ENCODE measurements at places on chromosomes 5 and 9.

GRCh38 chr5:118990582-118990981, 2.2 kb upstream of the DTWD2 start:
- DNase-seq = no peak

GRCh38 chr5:57199866-57200265, 26.0 kb downstream of the GPBP1 start:
- no peak for DNase-seq

DNA sequence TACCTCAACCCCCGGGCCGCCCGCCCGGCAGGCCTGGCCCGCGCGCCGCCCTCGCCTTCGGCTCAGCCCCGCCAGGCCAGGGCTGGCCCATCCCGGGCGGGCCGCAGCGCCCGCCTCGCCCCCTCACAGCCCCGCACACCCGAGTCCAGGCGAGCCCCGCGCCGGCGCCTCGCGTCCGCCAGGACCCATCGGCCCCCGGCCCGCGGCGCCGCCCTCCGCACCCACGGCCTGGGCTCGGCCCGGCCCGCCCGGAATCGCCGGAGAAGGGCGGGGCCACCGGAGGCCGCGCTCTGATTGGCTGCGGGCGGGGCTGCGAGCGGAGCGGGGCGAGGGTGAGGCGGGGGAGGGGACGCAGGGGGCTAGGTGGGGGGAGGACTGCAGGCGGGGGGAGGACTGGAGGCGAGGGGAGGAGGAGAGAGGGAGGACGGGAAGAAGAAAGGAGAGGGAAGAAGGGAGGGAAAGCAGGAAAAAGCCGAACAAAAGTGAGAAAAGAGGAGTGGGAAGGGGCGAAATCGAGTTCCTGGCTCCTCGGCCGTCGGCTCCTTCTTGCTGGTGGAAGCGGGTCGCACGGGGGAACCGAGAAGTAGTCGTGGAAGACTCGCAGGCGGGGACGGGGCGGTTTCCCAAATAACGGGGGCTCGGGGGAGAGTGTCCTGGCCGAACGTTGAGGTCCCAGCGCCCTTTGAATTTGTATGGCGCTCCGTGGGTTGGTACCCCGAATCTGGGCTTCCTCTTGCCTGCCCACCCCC, 472 bp upstream of the UBTD2 start:
- peak; percentile 59 for DNase-seq

DNA sequence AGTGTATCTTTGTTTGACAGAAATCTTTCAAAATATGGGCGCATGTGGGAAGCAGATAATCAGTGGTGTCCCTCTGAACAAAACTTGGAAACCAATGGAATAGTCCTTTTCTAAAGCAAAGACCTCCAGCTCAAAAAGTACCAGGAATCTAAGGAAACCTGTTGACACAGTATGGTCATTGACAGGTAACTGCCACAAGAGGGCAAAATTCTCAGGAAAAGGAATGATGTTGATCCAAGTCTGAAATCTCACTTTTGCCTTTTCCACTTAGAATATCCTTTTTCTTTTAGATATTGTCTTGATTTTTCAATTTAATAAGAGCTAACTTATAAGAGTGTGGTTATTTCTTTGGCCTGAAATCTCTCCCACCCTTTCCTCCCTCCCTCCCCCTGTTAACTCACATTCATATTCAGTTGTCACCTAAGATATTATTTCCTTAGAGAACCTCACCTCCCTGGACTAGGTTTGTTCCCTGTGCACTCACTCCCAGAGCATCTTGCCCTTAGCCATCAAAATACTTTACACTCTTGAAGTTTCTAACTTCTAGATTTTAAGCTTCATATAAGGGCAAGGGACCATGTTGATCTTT, 59.0 kb upstream of the BARX1 start:
- no peak for DNase-seq

DNA sequence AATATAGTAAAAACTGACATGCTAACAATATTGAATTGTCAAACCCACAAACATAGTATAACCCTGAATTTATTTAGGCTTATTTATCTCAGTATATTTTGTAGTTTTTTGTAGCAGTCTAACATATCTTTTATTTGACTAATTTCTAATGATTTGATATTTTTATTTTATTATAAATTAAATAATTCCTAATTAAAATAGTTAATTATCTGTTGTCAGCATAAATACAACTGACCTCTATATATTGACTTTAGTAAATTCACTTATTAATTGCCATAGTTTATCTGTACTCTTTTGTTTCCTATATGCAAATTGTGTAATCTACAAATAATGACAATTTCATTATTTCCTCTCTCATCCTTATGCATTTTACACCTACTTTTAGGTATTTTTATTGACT, 215.1 kb upstream of the KIF2A start:
- DNase-seq = no peak

DNA sequence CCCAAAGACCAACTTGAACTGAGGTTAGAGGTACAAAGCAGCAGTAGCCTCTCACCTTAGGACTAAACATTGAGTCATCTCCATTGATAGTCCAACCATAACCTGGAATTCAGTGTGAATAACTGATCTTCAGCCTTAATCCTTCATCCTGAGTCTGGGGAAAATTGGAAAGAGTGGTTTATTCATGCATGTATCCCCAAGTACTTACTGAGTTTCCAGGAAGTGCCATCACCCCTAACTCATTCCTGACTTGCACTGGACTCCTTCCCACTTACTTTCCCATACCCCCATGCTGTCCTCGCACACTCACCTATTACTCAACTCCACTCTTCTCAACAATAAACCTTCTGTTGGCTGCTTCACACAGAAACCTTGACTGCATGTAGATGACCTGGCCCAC, 161.4 kb upstream of the ZNF462 start:
- DNase-seq = no peak

DNA sequence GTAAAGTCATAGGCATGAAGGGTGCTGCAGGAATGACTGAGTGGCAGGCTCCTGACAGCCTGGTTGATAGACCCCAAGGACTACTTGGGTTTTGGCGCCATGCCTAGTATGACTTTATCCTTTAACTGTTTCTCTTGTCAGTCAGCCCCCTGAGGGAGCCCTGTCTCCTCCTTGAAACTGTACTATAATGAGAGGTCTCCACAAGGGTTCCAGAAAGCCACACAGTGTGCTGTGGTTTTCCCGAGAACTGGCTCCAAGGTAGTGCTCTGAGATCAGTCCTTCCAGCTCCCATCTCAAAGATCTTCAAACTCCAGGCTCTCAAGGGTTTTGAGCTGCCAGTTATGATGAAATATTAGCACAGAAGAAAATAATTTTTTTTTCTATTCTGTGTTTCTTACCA, 26.7 kb upstream of the TNC start:
- no peak for DNase-seq

DNA sequence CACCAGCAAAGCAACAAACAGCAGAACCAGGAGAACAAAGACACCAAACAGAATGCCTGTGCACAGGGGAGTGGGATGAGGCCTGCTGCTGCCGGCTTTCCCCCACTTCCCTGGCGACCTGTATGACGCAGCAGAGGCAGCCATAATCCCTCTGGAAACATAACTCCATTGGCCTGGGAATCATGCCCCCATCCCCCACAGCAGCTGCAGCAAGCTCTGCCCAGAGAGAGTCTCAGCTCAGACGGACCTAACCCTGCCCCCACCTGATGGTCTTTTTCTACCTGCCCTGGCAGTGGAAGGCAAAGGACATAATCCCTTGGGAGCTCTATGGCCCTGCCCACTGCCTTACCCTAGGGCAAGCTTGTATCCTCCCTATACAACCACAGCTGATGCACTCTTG, 81.8 kb upstream of the FANCC start:
- DNase-seq = no peak

GRCh38 chr9:79945495-79945894, 373.7 kb downstream of the TLE4 start:
- no peak for DNase-seq

DNA sequence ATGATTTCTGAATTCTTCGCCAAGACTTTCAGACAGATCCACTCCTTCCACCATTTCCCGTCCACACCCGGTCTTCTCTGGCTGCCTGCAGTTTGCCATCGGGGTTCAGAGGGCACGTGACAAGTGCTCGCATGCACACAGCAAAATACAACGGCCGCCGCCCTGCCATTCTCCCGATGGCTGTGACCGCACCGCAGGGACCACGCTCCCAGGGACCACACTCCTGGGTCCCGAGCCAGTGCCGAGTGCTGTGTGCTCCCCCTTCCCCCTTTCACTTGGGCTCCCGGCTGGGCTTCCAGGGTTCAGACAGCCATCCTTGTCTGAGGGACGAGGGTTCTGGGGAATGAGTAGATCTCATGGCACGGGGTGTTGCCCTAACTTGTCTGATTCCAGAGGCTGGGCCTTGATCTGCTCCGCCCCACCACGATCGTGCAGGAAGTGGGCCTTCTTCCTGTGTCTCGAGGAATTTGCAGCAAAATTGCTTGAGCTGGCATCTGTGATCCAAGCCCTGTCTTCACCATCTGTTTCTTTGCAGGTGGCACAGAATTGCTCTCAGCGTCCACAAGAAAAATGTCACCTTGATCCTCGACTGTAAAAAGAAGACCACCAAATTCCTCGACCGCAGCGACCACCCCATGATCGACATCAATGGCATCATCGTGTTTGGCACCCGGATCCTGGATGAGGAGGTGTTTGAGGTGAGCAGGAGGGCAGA, 59.2 kb downstream of the COL5A1 start:
- DNase-seq = no peak

GRCh38 chr5:95895771-95896170, 65.9 kb downstream of the ELL2 start:
- DNase-seq = no peak

GRCh38 chr5:120778491-120779484, 314.7 kb downstream of the PRR16 start:
- no peak for DNase-seq

GRCh38 chr9:137406085-137406760, 16.7 kb downstream of the EXD3 start:
- no peak for DNase-seq

GRCh38 chr9:133048595-133048994, 13.2 kb upstream of the CEL start:
- DNase-seq = no peak

GRCh38 chr9:98909935-98910334, 33.8 kb upstream of the COL15A1 start:
- no peak for DNase-seq

GRCh38 chr5:55072666-55073065, 29.8 kb upstream of the GZMA start:
- DNase-seq = no peak

- DNase-seq = no peak
These were observed 95.8 kb upstream of the KLF9 start for GRCh38 chr9:70510157-70510770.

Data from stimulated activated CD8-positive, alpha-beta memory T cell treated with anti-CD3 and anti-CD28 coated beads, Interleukin-2, amount 100 ng/mL, for 1 hour (primary cell).